Kasumi-1 (cell line): ENCODE measurements at places on chromosomes 6 and 20.

GRCh38 chr6:158402184-158402583, 89.9 kb downstream of the TULP4 start:
- no peak for DNase-seq

DNA sequence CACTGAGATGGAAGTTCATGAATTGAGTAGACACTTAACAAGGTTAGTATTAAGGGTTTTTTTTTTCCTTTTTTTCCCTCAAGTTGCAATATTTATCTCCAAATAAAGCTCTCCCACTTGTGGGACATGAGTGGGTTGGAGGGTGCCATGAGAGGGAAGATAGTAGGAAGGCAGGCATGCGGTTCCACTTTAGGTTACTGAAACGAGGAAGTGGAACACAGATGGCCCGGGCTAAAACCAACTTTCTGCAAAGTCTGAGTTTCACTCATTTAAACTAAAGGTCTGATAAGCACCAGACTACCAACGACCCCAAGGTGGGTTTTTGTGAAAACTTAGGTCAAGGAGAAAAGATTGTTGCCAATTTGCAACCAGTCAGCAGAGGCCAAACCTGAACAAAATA, 42.2 kb downstream of the TBC1D7 start:
- peak; percentile 31 for DNase-seq

DNA sequence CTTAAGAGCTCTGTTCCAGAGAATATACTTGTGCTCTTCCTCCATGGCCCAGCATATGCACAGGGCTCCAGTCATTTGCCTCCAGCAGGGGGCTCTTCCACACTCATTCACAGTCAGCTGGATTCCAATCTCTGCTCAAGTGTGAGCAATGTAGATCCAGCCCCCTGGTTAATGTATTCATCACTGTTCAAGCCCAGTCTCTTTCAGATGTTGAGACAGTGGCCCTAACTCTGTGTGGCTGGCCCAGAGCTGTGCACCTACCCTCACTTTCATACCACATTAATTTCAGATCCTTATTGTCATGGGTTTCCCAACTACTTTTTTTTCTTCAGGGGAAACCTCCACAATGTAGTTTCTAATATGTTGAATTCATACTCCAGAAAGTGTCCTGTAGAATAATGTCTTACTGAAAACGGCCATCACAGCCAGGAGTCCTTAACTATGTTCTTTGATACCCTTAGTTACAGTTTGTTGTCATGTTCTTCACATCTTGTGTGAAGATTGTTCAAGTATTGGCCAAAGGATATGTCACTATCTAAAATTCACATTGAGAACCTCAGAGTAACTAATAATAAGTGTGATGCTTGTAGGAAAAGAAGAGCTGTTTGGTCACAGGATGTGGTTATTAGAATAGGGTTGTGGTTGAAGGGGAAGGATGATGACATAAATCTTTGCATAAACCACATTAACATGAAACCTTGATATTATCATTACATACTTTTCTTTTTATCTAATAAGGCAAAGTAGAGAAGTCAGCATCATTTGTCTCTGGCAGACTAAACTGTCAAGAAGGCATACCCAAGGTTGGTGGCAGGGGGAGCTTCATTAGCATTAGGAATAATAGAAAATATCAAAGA, 14.4 kb upstream of the HLA-DQA1 start:
- DNase-seq: peak; percentile 48

DNA sequence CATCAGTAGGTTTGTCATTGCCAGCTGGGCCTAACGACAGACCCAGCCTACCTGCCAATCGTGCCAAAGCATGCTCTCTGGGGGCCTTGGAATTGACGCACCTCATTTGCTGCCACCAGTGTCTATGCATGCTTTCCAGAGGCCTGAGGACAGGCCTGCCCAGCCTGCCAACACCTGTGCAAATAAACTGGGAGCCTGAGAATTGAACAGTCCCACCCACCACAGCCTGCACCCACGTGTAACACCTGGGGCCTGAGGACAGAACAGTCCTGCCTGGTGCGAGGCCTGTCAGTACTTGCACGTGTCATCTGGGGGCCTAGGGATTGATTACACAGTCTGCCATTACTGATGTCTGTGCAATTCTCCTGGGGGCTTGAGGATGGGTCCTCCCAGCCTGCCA, 6.2 kb upstream of the RNF217 start:
- DNase-seq: no peak

DNA sequence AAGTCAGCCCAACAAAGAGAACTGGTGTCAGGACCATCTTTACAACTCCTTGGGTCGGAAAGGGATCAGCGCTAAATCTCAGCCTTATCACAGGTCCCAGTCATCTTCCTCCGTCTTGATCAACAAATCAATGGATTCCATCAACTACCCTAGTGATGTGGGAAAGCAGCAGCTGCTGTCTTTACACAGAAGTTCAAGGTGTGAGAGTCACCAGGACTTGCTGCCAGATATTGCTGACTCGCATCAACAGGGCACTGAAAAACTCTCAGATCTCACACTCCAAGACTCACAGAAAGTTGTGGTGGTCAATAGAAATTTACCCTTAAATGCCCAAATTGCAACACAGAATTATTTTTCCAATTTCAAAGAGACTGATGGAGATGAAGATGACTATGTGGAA, 25.3 kb upstream of the MTHFD1L start:
- no peak for DNase-seq

DNA sequence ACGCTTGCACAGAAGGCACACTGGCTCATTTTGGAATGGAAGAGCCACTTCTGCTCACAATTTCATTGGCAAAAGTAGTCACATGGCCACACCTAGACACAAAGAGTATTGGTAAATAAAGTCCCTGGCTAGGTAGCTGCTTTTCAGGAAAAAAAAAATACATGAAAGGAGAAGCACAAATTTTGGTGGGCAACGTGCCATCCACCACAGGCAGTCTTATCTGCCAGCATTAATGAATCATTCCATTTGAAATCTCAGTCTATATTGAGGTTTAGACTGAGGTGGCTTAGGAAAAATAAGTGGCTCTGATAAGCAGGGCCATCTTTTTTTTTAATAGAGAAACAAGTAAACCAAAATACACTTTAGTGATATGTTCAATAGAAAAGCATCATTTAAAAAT, 44.3 kb downstream of the ADGRB3 start:
- no peak for DNase-seq

GRCh38 chr20:24899153-24899552, 49.9 kb upstream of the CST7 start:
- DNase-seq: no peak

DNA sequence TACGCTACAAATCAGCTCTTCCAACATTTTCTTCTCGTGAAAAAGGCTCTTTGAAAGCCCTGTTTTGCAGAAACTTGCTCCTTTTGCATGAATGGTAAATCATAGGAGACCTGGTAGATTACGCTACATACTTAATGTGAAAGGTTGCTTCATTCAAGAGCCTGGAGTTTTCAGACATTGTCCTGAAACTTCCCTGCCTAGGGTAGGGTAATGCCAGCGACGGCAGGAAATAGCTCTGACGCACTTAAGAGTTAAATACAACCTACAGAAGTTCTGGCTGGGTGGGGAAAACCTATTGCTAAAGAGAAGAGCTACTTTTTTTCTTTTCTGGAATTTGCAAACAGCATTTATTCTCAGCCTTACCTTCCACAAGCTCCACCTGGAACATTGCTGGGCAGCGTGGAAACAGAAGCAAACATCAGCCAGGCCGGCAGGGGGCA, 144.5 kb downstream of the LPA start:
- peak; percentile 50 for DNase-seq

GRCh38 chr6:132410830-132411229, 9.6 kb upstream of the MOXD1 start:
- DNase-seq: peak; percentile 68

DNA sequence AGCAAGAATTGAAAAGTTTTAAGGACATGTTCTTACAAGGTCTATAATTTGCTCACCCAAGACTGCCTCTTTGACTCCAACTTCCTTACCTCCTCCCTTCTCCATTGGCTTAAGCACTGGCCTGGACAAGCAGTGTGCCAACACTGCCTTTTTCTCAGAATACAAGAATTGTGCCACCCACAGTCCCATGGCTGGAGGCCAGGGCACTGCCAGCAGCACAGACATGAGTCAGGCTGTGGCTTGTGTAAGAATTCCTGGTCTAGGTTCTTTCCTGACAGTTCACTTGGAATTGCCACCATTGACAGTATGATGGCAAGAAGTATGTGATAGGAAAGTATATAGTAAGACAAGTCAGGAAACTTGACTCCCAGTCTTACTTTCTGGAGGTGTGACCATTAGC, 202.7 kb upstream of the MARCKS start:
- DNase-seq: no peak

- no peak for DNase-seq
Observed at GRCh38 chr6:138953451-138953850, 34.6 kb downstream of the REPS1 start.

DNA sequence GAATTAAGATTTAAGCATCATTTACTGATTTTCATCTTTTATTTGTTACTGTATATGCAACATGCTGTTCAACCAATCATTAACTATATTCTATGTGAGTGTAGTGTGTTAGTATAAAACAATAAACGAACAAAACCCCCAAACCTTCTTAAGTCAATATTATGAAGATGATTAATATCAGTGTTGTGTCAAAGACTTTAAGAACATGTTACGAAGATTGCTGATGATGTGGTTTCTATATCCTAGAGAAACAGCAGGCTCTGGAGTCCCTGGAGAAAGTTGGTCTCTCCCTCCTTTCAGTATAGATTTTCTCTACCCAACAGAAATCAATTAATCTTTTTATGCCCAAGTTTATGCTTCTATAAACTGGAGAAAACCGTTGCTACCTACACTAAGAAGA, 393.8 kb upstream of the HSF2 start:
- DNase-seq: no peak

- no peak for DNase-seq
Observed at GRCh38 chr6:39731565-39731964, 6.4 kb upstream of the KIF6 start.

GRCh38 chr6:19322691-19323485, 514.3 kb upstream of the ID4 start:
- no peak for DNase-seq

DNA sequence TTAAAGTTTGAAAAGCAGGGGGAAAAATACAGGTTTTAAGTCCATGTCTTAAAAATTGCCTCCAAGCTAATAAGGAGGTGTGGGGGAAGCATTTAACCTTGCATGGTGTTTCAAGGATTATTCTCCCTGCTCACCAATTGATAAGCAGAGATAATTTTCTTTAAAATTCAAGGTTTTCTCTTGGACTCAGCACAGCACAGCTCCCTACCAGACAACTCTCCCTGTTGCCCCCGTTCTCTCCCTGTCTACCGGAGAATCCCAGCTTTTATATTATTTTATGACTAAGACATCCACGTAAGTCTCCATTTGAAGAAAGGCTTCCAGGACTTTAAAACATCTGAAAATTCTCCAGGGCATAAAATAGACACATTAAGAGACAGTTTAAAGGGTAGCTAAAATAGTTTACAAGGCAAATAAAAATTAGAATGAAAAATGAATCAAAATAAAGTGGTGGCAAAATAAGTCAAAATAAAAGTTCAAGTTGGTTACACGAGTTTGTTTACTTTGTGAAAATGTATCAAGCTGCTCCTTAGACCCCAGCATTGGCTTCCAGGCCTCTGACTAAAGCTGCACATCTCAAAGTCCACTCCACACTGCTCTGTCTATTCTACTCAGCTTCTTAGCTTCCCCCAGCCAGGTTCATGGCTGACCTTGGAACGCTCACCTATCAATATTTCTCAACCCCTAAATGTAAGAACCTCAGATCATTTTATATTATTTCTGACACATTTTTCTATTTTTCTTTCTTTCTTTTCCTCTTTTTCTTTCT, 188.6 kb upstream of the PLCB4 start:
- DNase-seq: no peak

GRCh38 chr20:38267296-38267695, 6.8 kb upstream of the KIAA1755 start:
- no peak for DNase-seq

DNA sequence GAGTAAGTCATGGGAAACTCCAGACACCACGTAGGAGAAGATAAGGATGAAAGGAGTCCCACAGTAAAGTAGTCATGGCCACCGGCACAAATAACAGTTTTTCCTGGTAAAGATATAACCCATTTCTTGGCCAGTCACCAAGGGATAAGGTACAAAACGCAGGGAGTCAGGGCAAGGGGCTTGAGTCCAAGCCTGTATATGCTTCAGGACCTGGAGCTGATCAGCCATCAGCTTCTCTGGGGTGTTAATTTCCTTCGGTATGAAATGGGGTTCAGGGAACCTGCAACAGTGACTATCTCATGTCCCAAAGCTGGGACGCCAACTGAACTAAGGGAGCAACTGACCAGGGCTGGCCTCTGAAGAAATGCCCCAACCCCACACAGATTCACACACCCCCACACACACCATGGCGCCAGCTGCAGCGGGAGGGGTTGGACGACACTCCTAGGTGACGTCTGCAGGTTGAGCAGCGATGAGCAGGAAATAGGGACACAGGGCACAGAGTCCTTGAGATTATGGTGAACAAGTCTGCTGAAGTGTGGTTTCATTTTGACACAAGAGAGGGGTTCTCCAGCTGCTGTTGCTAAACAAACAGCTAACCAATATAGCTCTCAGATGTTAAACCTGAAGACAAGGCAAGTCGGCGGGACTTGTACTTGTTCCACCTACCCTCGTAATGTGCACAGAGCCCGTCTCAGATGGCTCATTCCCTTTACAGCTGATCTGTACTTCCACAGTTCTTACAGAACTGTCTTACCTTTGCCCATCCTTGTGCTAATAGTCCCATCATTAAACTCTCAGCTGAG, 7.4 kb upstream of the ADTRP start:
- DNase-seq: no peak

DNA sequence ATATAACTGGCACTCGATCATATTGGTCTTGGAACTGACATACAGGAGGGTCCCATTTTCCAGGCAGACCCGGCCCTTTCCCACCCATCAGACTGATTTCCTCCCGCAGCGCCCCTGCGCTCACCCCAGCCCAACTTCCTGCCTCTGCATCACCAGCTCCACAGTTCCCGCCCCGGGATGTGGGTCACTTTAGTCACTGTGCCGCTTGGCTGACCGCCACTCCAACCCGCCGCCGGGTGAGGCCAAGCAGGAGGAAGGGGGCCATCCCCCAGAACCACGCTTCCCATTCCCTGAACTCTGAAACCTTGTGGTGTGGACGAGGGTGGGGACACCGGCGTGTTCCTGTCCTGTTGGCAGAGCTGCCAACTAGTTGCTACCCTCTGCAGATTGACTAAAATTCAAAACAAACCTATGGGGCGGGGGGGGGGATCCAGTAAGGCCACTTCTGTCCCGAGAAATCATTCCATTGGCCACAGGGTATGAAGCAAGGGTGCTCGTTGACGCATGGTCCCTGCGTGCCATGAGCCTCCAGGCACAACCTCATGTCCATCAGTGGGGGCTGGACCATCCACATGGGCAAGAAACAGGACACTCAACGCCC, 12.3 kb downstream of the TGM2 start:
- no peak for DNase-seq

- DNase-seq: no peak
Observed at GRCh38 chr6:67877288-67877687, 757.8 kb upstream of the ADGRB3 start.

DNA sequence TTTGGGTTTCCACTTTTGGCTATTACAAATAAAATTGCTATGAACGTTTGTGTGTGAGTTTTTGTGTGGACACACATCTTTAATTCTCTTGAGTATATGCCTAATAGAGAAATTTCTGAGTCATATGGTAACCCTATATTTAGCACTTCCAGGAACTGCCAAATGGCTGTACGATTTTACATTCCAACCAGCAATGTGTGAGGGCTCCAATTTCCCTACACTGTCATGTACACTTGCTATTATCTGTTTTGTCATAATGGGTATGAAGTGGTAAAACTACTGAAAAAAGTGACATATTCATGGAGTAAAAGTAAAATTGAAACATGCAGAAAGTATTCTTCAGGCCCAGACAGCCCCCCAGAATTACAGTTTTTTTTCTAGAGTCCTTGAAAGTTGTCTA, 59.6 kb upstream of the ESR1 start:
- no peak for DNase-seq

GRCh38 chr20:9903048-9903655, 64.3 kb upstream of the PAK5 start:
- DNase-seq: peak; percentile 2
